ENCODE measurements at places on chromosomes 2 and 18.
A peak's percentile ranks its signal among the peaks of the same experiment; 100 is the strongest.

DNA sequence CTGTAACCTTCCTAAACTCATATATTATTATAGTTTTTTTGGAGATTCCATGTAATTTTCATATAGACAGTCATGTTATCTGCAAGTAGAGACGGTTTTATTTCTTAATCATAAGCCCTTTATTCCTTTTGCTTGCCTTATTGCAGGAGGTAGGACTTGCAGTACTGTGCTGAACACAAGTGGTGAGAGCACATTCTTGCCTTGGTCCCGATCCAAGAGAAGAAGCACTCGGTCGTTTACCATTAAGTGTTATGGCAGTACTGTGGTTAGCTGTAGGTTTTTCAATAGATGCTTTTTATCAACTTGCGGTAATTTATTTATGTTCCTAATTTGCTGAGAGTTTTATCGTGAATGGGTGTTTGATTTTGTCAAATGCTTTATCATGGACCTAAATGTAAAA is 305.7 kb downstream of the DYSF start:
- no peak for DNase-seq

GRCh38 chr2:180763263-180763989 is 217.0 kb upstream of the UBE2E3 start:
- no peak for DNase-seq

GRCh38 chr2:176885001-176885643 is 327.5 kb upstream of the HNRNPA3 start:
- DNase-seq: no peak

DNA sequence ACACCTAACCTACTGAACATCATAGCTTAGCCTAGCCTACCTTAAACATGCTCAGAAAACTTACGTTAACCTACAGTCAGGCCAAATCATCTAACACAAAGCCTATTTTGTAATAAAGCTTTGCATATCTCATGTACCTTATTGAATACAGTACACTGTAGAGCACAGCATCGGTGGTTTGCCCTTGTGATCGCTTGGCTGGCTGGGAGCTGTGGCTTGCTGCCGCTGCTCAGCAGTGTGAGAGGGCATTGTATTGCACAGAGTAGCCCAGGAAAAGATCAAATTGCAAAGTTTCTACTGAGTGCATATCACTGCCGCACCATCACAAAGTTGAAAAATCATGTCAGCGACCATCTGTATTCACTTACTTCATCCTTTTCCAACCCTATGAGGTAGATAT is 62.3 kb upstream of the NCK2 start:
- DNase-seq: no peak

DNA sequence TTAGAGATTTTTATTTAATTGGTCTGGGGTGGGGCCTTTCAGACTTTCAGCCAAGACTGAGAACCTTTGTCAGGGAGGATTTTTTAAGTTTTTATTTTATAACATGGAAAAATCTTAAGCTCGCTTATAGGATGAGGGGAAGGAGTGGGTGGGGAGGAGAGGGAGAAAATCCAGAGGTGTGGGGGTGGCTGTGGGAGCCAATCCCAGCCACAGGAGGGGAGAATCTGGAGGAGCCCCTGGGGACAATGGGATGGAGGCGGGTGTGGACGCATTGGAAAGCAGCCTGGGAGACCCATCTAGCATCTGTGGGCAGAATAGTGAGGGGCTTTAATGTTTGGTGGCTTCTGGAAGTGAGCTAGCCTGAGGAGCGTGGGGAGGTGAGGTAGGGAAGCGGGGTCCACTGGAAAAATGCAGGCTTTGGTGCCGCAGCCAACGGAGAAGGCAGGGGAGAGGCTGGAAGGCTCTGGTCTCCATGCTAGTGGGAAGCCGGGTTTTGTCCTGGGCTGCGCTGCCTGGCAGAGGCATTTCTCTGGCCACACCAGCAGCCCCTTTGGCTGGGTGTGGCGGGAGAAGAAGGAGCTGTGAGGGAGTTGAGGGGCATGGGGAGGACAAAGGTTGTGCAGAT is 11.5 kb upstream of the INPP5D start:
- DNase-seq: no peak

GRCh38 chr2:96601382-96602292 is 36.5 kb downstream of the KANSL3 start:
- DNase-seq: peak; percentile 15

DNA sequence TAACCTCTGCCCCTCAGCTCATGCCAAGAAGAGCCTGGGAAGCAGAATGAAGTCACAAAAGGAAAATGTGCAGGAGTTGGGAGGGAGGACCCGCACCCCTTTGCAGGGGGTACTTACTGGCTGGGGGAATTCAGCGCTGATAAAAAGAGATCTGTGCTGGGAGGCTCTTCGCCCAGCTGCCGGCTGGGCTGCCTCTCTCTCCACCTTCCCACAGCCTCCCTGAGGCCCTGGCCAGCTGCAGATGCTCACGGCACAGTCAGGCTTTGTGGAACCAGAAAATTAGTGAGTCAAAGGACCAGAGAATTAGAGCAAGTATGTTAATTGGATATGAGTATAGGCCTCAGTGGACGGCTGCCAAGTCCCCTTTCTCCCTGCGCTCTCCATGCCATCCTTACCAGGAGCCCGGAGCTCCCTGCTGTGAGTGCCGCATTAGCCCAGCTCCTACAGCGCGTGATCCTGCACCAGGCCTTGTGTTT is 181.7 kb upstream of the SH3BP4 start:
- DNase-seq: no peak

DNA sequence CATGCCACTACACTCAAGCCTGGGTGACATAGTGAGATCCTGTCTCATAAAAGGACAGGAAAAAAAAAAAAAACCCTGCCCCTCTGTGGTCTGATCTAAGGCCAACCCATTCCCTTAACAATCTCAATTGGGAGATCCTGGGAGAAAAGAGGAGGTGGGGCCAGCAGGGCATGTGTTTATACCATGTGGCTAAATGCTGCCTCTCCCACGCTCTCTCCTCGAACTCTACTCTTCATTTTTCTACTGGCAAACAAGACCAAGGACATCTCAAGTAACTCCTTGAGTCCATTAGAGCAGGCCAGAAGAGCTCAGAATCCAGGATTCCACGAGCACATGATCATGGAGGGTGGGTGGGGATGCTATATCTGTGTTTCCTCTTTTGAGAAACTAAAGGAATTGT is 16.7 kb upstream of the NEDD4L start:
- no peak for DNase-seq

All from activated CD4-positive, alpha-beta T cell treated with anti-CD3 and anti-CD28 coated beads, Interleukin-2, amount 50 U/mL, for 48 hours (primary cell).